Neural crest cell (in vitro differentiated cells): ENCODE measurements at places on chromosomes 6 and 20. TPM values are rescaled to one million over a fixed set of nuclear protein-coding genes. Genes with fewer than 3 reads are reported as not detected.

Gene LY6G6F
- not detected in 2 replicates for total RNA-seq

Gene VSTM2L
- total RNA-seq = 7.3 and 9.3 TPM in 2 replicates

Gene CPNE5
- total RNA-seq = 0.54 and 1.0 TPM in 2 replicates

DNA sequence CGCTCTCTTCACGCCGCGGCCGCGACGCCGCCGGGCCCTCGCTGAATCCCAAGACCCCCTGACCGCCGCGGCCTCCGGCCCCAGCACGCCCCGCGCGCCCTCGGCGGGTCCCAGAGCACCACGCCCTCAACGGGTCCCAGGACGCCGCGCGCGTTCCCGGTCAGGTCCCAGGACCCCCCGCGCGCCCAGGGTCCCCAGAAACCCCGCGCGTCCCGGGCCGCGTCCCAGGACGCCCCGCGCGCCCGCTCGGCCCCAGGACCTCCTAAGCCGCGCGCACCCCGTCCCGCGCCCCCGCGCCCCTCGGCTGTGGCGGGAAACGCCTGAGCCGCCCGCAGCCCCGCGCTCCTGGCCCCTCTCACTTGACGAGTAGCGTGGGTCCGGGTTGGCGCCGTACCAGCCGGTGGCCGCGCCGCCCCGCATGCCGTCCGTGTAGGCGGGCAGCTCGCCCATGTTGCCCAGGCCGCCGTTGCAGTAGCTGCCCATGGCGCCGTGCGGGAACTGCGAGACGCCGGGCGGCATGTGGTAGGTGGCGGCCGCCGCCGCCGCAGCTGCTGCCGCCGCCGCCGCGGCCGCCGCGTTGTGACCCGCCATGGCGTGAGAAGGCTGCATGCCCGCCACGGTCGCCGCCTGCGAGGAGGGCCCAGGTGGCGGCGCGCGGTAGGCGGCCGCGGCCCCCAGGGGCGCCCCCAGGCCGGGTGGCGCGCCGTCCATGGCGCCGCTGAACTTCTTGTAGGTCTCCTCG, 556 bp downstream of the NKX2-4 start:
- H3K4me1 ChIP-seq = peaks cover 6% of the 10 kb centered on the region
- peaks cover 87% of the 10 kb centered on the region for H3K27me3 ChIP-seq
- H3K4me3 ChIP-seq = no peak overlapping the region
- no peaks in the 10 kb centered on the region for H3K36me3 ChIP-seq

GRCh38 chr6:160128125-160128683, 6.6 kb downstream of the SLC22A1 start:
- no peaks in the 10 kb centered on the region for H3K27me3 ChIP-seq
- H3K4me1 ChIP-seq = no peaks in the 10 kb centered on the region
- H3K36me3 ChIP-seq = peaks cover 12% of the 10 kb centered on the region
- H3K4me3 ChIP-seq = no peak overlapping the region
- DNase-seq = no peak

DNA sequence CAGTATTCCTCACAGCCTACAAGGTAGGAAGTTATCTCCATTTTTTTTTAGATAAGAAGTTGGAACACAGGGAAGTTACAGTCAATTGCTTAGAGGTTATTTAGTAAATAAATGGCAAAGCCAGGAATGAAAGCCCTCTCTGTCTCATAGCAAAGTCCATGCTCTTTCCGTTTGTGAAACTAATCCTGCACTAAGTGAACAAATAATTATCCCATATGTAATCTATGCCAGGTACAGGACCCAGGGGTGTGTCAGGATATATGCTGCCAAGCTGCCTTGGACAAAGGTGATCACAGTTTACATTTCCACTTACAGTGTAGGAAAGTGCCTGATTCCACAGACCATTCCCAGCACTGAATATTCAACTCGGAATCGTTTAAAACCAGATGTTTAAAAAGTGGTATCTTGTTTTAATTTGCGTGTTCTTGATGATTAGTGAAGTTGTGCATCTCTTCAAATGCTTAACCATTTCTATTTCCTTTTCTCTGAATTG, 13.6 kb upstream of the GMDS start:
- DNase-seq = no peak
- peaks cover 5% of the 10 kb centered on the region for H3K4me1 ChIP-seq
- H3K27ac ChIP-seq = no peak overlapping the region
- peaks cover 16% of the 10 kb centered on the region for H3K36me3 ChIP-seq
- no peaks in the 10 kb centered on the region for H3K27me3 ChIP-seq
- no peak overlapping the region for H3K4me3 ChIP-seq

DNA sequence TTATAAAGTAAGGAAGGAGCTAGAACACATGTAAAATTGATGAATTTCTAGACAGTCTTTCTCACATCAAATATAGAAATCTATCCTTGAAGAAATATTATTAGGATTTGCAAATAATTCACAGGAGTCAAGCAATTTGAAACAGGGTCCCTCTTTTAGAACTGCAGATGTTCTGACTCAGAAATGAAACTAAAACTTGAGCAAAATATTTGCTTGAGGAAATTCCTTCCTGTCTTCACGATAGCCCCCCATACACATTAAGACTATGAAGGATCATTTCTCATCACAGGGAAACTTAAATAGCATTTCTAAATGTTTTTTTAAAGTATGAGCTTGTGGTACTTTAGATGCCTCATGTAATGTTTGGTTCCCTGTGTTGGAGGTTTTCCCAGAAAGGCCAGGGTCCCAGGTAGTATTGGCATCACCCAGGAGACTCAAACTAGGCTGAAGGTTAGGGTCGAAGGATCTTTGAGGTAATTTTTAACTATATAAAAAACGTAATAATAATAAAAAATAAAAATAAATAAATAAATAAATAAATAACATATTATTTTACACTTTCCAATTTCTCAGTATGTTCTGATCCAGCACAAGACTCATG, 144.0 kb upstream of the TBX18 start:
- DNase-seq = no peak
- H3K36me3 ChIP-seq = no peaks in the 10 kb centered on the region
- H3K4me3 ChIP-seq = no peak overlapping the region
- no peak overlapping the region for H3K27ac ChIP-seq
- peaks cover 11% of the 10 kb centered on the region for H3K4me1 ChIP-seq
